NCI-H510A treated with DMSO at 0.1 percent for 48 hours (cell line): ENCODE measurements at places on chromosomes 3 and 15.

DNA sequence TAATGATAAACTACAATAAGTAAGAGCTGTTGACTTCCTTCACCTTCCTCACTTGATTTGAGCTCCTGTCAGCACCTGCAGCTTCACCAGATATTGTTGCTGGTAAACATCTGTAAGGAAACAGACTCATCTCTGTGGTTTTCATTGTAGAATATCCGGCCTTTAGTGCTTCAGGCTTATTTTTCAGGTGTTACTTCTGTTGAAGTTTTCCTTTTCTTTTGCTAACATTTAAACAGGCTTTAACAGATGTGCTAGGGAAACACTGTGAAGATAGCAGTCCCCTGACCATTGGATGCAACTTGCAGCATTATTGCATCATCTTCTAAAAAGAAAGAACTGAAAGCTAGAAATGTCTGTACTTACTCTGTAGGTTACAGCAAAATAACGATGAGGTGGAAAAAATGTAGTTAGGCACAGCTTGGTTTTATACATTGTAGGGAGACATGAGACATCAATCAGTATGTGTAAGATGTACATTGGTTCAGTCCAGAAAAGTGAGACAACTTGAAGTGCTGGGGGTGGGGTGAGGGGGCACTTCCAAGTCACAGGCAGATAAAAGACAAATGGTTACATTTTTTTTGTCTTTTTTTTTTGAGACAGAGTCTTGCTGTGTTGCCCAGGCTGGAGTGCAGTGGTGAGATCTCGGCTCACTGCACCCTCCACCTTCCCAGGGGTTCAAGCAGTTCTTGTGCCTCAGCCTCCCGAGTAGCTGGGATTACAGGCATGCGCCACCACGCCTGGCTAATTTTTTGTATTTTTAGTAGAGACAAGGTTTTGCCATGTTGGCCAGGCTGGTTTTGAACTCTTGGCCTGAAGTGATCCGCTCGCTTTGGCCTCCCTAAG lies 10.2 kb downstream of the EDEM1 start:
- DNase-seq, result no peak

DNA sequence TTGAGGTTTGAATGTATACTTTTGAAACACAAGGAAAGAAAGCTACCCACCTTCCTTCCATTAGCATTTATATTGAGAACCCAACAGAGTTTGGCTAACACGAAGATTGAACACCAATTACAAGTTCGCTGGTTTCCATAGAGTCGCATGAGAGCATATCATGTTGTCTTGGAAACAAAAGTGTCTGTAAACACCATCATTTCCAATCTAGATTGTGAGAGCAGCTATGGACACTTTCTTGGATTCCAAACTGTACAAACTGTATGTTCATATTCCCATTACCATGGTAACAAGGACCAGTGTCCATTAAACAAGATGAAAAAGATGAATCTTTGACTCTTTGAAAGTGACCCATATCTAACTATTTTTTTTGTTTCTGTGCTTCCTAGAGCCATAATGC lies 529.9 kb upstream of the ROBO1 start:
- no peak for DNase-seq

DNA sequence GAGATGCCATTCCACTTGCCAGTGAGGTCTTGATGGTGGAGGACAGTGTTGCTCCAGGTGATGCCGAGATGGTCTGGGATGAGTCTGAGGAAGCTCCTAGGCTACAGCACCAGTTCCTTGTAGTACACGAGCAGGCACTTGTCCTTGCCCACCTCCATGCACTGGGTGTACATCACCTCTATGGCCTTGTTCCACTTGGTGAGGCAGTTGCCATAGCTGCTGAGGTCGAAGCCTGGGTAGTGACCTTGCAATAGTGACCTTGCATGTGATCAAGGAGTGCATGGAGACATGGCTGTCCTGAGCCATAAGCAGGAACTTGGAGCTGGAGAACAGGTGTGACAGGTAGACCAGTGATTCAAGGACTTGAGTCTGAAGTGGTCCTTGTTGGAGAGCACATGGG lies 47.6 kb downstream of the CDIN1 start:
- DNase-seq, result no peak

- DNase-seq, result no peak
These were observed 36.8 kb downstream of the TMEM108 start for GRCh38 chr3:133074977-133075376.

GRCh38 chr3:183583331-183584245 lies 28.1 kb upstream of the KLHL6 start:
- no peak for DNase-seq

DNA sequence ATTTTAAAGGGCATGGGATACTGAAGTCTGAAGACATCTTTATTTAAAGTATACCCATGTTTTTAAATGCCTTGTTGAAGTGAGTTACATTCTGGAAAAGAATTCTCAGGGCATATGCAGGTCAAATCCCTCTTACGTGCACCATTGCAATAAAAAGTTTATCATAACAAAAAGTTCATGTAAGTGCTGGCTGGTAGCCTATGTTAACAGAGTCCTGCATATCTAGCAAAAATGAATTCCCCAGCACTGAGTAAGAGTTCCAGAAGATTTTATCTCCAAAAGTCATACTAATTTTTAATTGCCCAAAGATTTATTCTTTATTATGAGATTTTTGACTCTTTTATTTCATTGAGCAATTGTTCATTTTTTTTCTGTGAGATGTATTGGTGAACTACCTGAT lies 104.7 kb upstream of the ROBO1 start:
- DNase-seq, result no peak

GRCh38 chr3:46463868-46464241 lies 850 bp downstream of the LTF start:
- DNase-seq, result no peak

- no peak for DNase-seq
These were observed 48.4 kb downstream of the LRIG1 start for GRCh38 chr3:66452303-66453011.

DNA sequence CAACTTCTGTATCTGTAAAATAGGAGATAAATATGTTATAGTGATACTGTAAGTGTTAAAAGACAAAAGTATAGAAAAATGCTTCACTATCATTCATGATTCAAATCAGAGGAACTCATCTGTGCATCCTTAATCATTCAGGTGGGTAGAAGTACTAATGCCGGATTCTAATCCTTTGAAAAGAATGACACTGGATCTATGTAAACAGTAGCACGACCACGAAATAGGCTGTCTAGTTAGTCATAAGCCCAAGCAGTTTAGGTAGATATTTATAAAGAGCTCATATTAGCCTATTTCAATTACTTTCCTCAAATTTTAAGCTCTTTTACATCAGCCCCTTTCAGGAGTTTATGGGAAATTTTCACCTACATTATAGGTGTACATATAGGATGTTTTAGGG lies 437.9 kb downstream of the SOX2 start:
- no peak for DNase-seq

DNA sequence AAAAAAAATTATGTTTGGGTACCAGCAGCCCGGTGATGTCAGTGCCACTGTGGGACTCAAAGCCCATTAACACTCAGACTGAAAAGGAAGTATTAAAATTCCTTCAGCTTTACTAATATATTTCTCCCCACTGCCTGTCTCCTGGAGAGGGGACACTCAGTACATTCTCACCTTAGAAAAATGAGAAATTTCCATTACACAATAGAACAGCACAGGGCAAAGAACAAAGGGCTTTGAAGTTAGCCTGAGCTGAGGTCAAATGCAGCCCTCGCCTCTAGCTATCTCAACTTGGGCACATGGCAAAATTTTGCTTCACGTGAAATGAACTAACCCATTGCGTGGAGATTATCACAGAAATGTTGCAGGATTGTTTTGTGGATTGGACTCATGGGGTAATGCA lies 80.8 kb downstream of the RARB start:
- no peak for DNase-seq

GRCh38 chr3:3631114-3631513 lies 168.1 kb upstream of the LRRN1 start:
- no peak for DNase-seq
